ENCODE measurements at places on chromosomes 6 and 20.

GRCh38 chr6:57303931-57304681 is 13.3 kb upstream of the PRIM2 start:
- no peak for DNase-seq

DNA sequence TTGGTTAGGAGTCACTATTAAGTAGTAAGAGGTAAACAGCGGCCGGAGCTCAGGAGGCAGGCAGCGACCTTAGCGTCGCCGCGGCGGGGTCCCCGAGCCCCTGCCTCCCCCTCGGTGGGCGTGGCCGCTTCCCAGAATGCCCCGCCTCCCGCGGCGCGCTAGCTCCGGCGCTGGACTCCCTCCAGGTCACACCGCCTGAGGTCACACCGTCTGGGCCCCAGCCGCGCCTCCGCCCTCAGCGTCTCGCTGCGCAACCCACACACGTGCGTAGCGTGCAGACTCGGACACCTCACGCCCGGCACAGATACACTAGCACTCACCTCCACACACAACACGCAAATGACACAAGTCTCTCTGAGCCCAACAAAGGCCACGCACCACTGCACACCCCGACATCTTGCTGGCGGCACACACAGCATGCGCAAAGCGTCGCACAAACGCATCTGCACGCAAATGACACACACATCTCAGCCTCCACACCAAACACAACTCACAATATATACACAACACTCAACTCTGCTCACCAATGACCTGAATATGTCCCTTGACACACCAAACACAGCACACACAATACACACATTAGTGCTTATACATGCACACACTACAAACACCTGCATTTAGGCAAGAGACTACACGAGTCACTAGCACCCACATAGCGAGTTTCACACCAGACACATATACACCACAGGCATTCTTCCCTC is 17.6 kb upstream of the CDKN1A start:
- peak; percentile 28 for DNase-seq

GRCh38 chr20:38304845-38305447 is 990 bp downstream of the BPI start:
- no peak for DNase-seq

DNA sequence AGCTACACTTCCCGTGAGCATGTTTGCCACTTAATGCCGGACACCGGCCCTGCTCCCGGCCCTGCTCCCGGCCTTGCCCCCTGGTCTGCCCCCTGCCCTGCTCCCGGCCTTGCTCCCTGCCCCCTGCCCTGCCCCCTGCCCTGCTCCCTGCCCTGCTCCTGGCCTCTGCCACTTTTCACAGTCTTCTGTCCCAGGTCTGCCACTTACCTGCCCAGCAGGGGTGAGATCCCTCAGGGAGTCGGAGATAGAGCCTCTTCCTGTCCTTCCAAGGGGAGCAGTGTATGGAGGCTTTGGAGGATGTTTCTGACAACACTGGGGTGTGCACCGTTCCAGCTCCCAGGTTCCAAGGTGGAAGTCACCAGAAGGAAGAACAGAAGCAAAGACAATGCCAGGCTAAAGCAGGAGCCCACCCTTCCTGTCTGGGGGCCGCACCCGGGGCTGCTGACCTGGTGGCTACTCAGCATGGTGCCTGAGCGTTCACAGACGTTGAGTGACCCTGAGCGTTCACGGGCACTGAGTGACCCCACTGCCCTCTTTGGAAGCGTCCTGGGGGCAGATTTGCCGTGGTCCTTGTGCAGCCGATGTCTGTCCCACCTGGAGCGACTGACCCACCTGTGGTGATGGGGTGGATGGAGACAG is 199.8 kb downstream of the DLL1 start:
- DNase-seq = no peak

- DNase-seq = no peak
Measured at GRCh38 chr20:13298692-13299373, 77.8 kb downstream of the ISM1 start.
